ENCODE measurements at places on chromosomes 3 and 15. TPM values are rescaled to one million over a fixed set of nuclear protein-coding genes. Genes with fewer than 3 reads are reported as not detected.

- DNase-seq, result no peak
Observed at GRCh38 chr3:141477224-141477623, 9.6 kb upstream of the RASA2 start.

DNA sequence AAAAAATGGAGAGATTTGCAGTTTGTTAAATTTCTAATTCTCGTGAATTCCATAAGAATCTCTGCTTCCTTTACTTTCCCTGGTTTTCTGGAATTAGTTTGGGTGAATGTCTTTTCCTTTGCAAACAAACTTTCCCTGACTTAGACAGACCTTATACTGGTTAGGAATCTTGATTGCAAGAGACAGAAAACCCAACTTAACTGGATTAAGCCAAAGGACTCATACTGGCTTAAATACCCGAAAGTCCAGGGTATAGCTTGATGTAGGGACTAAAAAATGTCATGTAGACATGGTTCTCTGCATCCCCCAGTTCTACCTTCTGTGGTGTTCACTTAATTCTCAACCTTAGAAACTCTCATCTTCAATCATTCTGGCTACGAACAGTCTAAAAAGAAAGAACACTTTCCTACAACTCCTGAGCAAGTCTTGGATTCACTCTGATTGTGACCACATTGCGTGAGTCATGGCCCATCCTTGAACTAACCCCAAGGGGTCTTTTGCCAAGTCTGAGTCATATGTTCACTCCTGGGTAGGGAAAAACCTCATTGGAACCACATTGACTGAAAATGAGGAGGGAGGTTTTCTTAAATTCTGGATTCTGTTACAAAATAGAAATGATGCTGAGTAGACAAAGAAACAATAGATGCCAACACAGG is 136.0 kb upstream of the DAZL start:
- no peak for DNase-seq

- no peak for DNase-seq
Observed at GRCh38 chr3:23960649-23961048, 15.6 kb downstream of the NR1D2 start.

Gene SEMA3F
- total RNA-seq, result 0.07 TPM

GRCh38 chr3:71310359-71310979 is 273.1 kb downstream of the FOXP1 start:
- no peak for DNase-seq

Gene AGTR1
- not detected for total RNA-seq
